Stimulated activated CD4-positive, alpha-beta T cell treated with anti-CD3 and anti-CD28 coated beads, Interleukin-2, amount 100 ng/mL, for 4 hours (primary cell): ENCODE measurements at places on chromosomes 3 and 15.

GRCh38 chr15:75782926-75783325, 60.3 kb upstream of the UBE2Q2 start:
- no peak for DNase-seq

GRCh38 chr3:111980716-111981456, 2.1 kb downstream of the ABHD10 start:
- DNase-seq, result peak; percentile 50

GRCh38 chr3:140007911-140008869, 73.2 kb downstream of the CLSTN2 start:
- no peak for DNase-seq

- DNase-seq, result no peak
Measured at GRCh38 chr15:63198371-63199250, 9.2 kb downstream of the RAB8B start.

DNA sequence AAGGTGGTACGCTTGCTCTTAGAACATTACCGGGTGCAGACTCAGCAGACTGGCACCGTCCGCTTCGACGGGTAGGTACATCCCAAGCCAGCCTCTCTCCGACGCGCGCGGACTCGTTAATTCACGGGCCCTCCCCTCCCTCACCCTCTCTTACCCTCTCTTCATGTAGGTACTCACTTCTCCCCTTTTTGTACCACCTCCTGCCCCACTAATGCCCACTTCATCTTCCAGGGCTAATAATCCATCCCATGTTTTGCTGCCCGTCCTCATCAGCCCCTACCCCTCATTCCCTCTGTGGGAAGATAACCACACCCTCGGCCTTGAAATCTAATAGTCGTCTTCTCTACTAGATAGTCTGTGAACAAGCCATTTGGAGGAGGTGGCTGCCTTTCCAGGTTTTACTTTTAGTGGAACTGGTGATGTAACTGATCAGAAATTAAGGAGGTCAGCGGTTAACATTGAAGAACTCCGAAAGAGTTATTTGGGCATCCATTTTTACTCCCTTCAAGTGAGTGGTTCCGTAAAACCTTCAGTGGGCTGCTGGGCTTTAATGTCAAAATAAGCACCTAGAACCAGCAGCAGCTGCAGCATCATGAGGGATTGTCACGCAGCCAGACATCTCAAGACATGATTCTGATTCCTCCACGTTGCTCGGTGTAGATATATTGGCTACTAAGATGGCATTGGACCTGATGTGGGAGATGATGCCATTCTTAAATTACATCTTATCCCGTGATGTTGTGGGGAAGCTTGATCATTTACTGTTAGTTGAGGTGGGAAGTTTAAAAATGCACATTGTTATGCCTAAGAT, 1.3 kb downstream of the FEM1B start:
- no peak for DNase-seq

DNA sequence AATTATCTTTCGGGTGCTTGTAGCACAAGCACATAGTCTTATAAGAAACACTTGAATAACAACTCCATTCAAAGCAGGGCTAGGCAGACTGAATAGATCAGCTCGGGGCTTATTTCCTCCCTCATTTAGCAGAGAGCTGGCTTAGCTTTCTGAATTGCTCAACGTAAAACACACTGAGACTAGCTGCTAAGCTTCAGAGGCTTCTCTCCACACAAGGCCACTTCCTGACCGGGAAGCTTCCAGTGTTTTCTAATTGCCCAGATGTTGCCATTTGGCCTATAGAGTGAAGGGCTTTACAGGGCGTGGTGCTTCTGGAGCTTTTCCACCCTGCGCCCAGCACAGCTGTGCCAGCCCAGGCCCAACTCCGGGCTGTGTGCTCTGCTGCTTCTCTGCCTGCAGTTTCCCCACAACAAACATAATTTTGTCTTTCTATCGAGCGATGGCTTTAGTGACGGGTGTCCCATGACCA, 16.6 kb downstream of the FAM240A start:
- DNase-seq, result no peak

- DNase-seq, result no peak
Measured at GRCh38 chr15:90436952-90437351, 48.9 kb downstream of the IQGAP1 start.

DNA sequence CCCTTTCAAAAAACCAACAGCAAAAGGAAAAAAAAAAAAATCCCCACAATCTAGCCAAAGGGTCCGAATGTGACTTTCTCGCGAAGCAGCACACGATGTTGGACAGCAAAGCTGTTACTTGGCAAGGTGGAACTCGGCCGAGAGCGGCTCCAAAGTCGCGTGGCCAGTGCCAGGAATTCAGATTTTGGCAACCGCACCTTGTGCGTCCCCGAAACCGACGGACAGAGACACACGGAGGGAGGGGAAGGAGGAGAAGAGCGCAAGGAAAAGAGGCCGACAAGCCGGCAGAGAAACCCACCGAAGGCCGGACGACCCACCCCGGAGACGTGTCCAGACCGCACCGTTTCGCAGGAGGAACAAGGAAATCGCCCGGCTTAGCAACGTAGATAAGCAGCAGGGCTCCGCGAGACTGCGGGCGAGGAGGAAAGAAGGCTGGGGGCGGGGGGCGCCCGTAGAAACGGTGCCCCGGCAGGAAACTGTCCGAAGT, 517.3 kb downstream of the MECOM start:
- no peak for DNase-seq

- no peak for DNase-seq
Measured at GRCh38 chr3:99666201-99666600, 27.8 kb downstream of the COL8A1 start.

DNA sequence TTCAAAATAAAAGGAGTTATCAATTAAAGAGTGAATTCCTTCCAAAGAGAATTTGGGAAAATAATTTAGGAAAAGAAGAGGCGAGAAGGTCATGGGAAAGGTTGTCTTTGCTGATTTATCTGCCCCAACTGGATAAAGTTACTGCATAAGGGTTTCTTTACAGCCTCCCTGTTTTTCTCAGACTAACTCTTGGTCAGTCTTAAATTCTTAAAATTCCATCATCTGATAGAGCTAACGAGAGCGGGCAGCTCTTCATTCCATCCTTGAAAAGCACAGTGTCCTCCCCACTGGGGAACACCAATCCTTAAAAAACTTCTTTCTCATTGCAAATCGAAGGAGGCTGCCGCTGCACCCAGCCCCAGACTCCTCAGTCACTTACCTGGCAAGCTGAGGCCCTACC, 107.2 kb downstream of the PGPEP1L start:
- DNase-seq, result no peak

- no peak for DNase-seq
Measured at GRCh38 chr3:140134231-140134965, 199.4 kb downstream of the CLSTN2 start.

DNA sequence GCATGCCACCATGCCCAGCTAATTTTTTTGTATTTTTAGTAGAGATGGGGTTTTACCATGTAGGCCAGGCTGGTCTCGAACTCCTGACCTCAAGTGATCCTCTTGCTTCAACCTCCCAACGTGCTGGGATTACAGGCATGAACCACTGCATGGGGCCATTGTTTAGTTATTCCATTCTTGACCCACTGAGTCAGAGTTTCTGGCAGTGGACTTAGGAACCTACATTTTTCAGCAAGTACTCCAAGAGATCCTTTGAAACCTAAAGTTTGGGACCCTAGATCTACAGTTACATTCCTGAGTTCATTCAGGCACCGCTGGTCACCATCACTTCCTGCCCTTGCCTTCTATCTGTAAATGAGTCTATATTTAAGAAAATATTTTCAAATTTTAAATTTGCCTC, 1.4 kb upstream of the TNFSF10 start:
- DNase-seq, result no peak
